ENCODE measurements at places on chromosomes 2 and 18.

GRCh38 chr18:22683196-22683676, 249.9 kb upstream of the RBBP8 start:
- H3K4me1 ChIP-seq: no peaks in the 10 kb centered on the region
- H3K36me3 ChIP-seq: peaks cover 3% of the 10 kb centered on the region
- H3K27me3 ChIP-seq: peaks cover 10% of the 10 kb centered on the region
- DNase-seq: no peak
- H3K27ac ChIP-seq: no peak overlapping the region

GRCh38 chr18:55405893-55406406, 182.0 kb downstream of the TCF4 start:
- no peak overlapping the region for H3K4me3 ChIP-seq
- H3K27me3 ChIP-seq: no peaks in the 10 kb centered on the region
- H3K36me3 ChIP-seq: no peaks in the 10 kb centered on the region
- H3K4me1 ChIP-seq: peaks cover 73% of the 10 kb centered on the region

DNA sequence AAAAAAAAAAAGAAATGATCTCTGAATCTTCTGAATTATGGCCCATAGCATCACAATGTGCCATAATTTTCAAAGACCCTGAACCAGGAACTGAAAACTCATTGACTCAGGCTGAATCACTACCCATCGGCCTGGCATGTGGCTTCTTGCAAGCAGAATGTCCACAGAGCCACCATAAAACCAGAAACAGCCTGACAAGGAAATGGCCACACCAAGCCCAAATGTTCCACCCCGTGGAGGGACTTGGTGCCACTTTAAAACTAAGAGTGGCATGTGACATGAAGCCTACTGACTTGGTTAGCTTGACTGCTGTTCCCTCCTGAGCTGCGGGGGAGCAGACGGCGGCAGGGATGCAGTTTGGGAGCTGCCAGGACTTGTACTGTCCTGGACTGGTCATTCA, 71.2 kb upstream of the RBM44 start:
- H3K27me3 ChIP-seq: no peaks in the 10 kb centered on the region
- peaks cover 24% of the 10 kb centered on the region for H3K4me1 ChIP-seq
- H3K4me3 ChIP-seq: no peak overlapping the region
- H3K27ac ChIP-seq: no peak overlapping the region

DNA sequence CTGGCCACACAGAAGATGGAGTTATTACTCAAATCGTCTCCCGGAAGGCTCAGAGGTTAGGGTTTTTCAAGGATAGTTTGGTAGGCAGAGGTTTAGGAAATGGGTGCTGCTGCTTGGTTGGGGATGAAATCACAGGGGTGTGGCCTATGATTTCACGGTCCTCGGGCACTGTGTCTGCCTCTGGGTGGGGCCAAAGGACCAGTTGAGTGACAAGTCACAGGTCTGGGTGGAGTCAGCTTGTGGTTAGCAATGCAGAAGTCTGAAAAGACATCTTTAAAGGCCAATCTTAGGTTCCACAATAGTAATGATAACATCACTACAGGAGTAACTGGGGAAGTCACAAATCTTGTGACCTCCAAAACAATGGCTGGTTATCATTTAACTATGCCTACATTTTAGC, 387.8 kb downstream of the ZNF521 start:
- H3K4me3 ChIP-seq: no peak overlapping the region
- no peak overlapping the region for H3K27ac ChIP-seq
- H3K4me1 ChIP-seq: no peaks in the 10 kb centered on the region
- H3K27me3 ChIP-seq: no peaks in the 10 kb centered on the region
- DNase-seq: no peak

DNA sequence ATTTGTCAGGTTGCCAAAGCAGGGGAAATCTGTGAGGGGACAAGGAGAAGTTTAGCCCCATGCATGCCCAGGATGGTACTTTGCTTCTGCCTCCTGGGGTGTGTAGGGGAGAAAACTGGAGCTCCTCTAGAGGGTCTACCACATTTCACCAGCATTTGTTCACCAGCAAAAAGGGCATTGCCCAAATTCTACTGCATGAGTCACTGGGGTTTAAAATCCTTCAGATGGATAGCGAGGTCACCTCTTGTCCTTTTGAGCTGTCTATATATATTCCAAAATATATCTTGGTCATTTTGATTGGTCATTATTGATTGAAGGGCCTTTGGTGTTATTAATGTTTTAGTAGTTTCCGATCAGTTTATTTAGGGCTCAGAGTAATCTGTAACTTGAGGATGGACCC, 18.7 kb downstream of the FHOD3 start:
- H3K36me3 ChIP-seq: peaks cover 20% of the 10 kb centered on the region
- no peak overlapping the region for H3K27ac ChIP-seq
- H3K27me3 ChIP-seq: no peaks in the 10 kb centered on the region
- H3K4me3 ChIP-seq: no peak overlapping the region
- no peak for DNase-seq
- H3K4me1 ChIP-seq: peaks cover 29% of the 10 kb centered on the region

- H3K36me3 ChIP-seq: peaks cover 7% of the 10 kb centered on the region
- H3K4me1 ChIP-seq: peaks cover 11% of the 10 kb centered on the region
- no peak for DNase-seq
- no peak overlapping the region for H3K4me3 ChIP-seq
Measured at GRCh38 chr2:11179899-11180298, 24.6 kb downstream of the SLC66A3 start.

DNA sequence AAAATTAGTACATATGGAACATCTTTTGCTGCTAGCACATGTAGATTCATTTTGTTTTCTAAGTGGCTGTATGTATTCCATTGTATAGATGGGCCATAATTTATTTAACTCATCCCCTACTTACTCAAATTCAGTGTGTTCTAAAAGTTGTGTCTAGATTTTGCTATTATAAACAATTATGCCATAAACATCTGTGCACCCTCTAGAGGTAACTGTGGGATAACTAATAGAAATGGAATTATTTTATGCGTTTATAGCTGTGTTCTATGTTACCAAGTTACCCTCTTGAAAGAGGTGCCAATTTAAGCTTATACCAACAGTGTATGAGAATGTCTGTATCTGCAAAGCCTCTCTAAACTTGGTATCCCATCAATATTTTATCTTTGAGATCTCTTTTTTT, 100.4 kb downstream of the MMADHC start:
- no peaks in the 10 kb centered on the region for H3K36me3 ChIP-seq
- DNase-seq: no peak
- H3K27me3 ChIP-seq: no peaks in the 10 kb centered on the region
- H3K4me1 ChIP-seq: peaks cover 4% of the 10 kb centered on the region
- no peak overlapping the region for H3K27ac ChIP-seq

- H3K36me3 ChIP-seq: peaks cover 9% of the 10 kb centered on the region
- peaks cover 31% of the 10 kb centered on the region for H3K4me1 ChIP-seq
- no peak overlapping the region for H3K27ac ChIP-seq
- no peak overlapping the region for H3K4me3 ChIP-seq
- H3K27me3 ChIP-seq: no peaks in the 10 kb centered on the region
Measured at GRCh38 chr2:156473445-156473844, 37.3 kb downstream of the GPD2 start.

Measured in neural crest cell (in vitro differentiated cells).